Esophagus squamous epithelium (tissue), 5 donors: ENCODE measurements at places on chromosomes 6 and 20.

DNA sequence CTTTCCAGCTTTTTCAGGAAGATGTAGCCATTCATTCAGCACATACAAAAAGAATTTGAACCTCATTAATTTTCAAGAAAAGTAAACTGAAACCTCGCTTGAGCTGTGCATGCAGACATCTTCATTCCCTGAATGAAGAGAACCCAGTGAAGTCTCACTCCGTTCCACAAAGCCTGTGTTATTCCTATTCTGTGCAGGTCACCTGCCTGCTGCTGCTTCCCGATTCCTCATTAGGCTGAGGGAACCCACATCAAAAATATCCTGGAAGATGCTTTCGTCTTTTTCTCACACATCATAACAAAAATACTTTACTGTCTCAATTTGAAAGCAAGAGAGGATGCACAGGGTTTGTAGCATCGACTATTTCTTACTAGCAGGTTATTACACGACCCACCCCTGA lies 40.1 kb downstream of the TRMT6 start:
- no peak for DNase-seq

DNA sequence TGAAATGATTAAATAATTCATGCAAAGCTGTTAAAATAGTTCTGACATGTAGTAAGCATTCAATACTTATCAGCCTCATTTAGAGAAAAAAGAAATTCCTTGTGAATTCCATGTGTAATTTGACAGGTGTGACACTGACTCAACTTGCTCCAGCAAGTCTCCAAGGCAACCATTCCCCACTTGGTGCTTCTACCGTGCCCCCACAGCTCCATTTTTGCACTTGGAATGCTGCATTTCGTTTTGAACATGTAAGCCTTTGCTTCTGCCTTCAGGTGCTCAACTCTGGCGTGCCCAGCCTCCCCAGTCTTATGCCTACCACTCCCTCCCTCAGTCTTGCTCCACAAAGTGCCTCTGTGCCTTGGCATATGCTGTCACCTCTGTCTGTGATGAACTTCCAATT lies 760.6 kb upstream of the CHD6 start:
- DNase-seq = no peak

DNA sequence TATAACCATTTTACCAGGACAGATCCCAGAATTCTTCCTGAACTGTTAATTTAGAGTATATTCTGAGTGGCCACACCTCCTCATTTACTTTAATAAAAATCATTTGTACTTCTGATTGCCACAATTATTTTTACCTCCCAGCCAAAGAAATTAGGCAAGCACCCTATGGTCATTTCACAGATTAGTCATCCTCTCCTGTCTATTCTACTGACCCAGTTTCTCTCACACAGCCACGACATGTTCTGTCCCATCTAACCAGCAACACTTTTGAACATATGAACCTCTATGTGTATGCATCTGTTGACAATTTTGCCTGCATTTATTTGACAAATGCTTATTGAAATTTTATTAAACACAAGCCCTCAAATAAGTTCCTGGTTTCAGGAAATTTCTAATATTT lies 202.6 kb upstream of the STXBP5 start:
- no peak for DNase-seq

DNA sequence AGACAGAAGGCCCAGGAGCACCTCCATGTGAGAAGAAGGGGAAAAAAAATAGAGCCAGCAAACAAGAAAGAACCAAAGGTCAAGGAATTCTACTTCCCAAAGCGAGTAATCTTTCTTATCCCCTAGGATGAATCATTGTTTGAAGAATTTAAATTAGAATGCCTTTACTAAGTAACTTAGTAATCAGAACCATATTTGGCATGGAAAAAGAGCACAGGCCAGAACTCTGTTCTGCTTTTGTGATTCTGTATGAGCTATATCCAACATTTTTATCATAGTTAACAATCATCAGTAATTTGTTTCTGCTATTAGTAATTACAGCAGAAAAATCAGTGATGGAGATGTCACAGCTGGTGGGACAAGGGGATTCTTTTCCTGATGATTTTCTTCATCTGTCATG lies 228.8 kb upstream of the FAM83B start:
- no peak for DNase-seq

- DNase-seq = no peak
Observed at GRCh38 chr6:43040542-43041257, 13.0 kb downstream of the CUL7 start.

- no peak for DNase-seq
Observed at GRCh38 chr6:152309648-152310047, 327.5 kb downstream of the SYNE1 start.

DNA sequence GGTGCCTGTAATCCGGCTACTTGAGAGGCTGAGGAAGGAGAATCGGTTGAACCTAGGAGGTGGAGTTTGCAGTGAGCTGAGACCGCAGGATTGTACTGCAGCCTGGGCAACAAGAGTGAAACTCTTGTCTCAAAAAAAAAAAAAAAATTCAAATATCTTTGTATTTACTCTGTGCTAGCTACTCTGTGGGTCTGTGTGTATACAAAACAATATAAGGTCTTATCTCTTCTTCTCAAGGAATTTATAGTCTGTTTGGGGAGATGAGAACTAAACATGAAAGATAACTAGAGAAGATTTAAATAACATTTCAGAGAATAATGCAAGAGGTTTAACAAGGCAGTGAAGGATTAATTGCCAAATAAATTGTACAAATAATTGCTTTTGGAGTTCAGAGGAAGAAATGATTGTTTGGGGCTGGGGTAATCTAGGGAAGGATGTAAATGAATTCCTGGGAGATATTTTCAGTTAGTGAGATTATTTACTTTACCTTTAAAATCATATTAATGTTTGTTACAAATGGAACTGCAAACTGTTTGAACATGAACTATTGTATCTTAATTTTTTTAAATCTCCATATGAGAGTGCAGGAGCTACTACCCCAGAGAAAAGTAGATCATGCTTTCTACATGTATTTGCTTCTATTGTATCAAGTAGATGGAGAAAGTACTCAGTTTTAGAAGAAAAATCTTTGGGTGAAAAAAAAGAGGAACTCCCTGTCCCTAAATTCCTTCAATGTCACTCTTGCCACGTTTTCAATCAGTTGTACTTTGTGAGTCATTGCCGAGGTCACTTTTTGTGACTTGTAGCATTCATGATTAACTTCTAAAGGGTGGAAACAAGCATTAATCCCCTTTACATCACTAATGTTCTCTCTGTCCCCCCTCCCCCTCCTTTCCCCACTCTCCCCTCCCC lies 39.0 kb downstream of the NCOA3 start:
- no peak for DNase-seq

- no peak for DNase-seq
Observed at GRCh38 chr6:28907394-28907793, 16.4 kb downstream of the TRIM27 start.

- no peak for DNase-seq
Observed at GRCh38 chr20:55761100-55761499, 244.2 kb downstream of the CBLN4 start.

DNA sequence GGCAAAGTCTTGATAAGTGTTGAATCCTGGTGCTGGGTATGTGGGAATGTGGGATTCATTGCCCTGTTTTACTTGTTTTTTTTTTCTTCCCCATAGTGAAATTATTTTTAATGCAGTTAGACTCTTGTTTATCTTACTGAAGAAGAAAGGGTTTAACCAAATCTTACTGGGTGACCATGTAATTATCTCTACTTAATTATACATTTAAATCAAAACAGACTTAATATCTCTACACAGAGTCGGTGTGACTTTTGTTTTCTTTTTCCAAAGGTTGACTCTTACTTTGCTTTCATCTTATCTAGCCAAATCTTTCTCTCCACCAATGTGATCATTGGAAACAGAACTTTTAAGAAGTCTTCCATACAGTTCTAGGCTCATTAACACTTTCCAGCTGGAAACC lies 67.7 kb upstream of the DYNLRB1 start:
- no peak for DNase-seq

DNA sequence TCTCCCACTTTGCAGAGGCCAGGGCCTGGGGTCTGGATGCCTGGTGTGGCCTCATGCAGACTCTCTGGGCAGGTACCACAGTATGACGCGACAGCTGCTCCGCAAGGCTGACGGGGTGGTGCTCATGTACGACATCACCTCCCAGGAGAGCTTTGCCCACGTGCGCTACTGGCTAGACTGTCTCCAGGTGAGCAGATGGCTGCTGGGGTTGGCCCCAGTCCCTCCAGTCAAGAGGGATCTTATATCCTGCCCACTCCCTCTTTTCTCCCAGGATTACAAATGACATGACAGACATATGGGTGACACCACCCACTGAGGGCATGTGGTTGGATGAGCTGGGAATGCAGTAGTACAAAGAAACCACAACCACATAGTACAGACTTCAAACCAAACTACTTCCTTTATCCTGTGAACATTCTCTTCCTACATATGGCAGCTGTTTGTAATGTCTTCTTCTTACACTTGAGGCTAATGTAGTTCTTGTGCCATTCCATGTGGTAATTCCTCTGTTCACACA lies 29.9 kb downstream of the RAB44 start:
- DNase-seq = no peak
